ENCODE measurements at places on chromosomes 5 and 9.

- DNase-seq, result no peak
Observed at GRCh38 chr9:77750981-77751340, 102.8 kb upstream of the GNA14 start.

DNA sequence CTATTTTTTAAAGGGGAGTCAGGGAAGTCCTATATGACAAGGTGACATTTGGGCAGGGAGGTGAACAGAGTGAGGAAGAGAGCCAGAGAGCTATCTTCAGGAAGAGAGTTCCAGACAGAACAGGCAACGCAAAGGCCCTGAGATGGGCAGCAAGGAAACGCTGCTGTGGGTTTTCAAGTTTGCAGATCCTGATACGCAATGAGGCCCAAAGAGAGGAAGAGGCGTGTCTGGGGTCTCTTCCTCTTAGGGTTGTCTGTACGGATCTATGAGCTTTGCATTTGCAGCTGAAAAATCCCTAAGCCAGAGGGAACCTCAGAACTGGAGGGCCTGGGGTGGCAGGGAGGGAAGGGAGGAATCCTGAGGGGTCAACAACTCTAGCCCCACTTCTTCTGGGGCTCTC, 13.6 kb downstream of the FAT2 start:
- no peak for DNase-seq

- DNase-seq, result no peak
Observed at GRCh38 chr5:72812488-72812887, 4.0 kb upstream of the TNPO1 start.

DNA sequence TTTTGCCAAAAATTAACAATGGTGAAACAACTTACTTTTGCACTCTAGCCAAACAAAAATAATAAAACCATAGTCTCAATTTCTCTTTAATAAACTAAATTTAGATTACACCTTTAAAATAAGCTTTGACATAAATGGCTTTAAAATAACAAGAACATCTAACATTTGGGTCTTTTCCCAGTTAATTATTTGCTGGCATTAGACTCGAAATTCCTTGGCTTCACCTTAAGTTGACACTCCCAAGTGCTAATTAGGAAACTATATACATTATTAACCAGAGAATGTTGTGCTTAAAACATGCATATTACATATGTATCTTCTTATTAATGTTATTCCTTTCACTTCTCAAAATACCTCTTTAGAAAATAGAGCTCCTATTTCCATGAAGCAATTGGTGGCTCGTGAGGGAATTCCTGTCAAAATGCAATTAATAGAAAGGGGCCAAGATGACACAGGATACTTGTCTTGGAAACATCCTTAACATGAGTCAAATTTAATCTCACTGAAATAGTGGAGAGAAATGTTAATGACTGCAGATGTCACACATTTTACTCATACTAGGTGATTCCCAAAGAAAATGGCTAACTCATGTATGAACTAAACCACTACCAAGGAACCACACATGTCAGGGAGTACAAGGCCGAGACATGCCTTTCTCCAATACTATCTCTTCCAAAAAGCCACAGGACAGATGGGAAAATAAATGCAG, 932.9 kb upstream of the DMAC1 start:
- DNase-seq, result no peak

DNA sequence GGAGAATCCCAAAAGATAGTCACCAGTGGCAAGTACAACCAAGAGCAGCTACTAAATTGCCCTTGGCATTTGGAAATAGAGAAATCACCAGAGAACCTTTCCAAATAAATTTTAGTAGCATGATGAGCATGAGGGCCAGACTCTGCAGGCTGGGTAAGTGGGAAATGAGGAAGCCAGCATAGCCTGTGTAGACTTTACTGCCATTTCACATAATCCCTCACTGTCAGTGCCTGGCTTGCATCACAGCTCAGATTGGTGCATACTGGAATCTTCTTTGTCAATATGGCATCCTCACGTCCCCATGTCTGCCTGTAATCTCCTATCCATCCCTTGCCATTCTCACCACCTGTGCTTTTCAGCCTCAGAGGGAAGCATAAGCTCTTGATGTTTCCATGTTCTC, 14.5 kb downstream of the GRAMD2B start:
- no peak for DNase-seq

- no peak for DNase-seq
Observed at GRCh38 chr5:143004361-143005145, 234.4 kb downstream of the ARHGAP26 start.

DNA sequence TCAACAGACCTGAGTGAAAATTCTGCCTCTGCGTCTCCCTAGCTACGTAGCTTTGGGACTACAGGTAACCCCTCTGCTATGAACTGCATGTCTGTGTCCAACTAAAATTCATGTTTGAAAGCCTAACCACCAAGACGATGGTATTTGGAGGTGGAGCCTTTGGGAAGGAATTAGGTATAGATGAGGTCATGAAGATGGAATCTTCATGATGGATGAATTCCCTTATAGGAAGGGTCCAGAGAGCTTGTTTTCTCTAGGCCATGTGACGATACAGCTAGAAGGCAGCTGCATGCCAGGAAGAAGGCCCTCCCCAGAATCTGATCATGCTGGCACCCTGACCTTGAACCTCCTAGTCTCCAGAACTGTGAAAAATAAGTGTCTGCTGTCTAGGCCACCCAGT, 296.4 kb downstream of the SLIT3 start:
- no peak for DNase-seq

DNA sequence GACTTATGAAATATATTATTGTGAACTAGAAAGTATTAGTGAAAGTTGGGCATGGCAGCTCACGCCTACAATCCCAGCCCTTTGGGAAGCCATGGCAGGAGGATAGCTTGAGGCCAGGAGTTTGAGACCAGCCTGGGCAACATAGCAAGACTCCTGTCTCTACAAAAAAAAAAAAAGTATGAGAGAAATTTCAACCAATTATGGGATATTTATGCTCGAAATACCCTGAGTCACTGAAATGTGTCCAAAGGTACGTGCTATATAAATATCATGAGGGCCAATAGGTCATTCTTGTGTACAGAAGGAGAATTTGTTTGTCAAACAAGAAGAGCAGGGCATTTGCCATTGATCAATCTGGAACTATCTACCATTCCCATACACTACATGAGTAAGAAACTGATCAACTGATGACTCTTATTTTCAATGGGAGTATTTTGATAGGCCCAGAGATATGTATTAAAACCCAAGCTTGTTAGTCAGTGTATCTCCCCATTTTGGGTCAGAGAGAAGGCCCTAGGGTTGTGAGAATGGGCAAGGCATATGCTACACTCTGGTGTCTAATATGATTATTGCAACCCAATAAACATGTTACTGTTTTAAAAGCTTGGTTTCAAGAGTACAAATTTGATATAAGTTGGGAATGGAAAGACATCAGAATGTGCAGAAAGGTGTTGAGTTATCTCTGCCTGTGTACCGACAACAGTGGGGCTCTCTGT, 21.7 kb upstream of the HOMER1 start:
- DNase-seq, result no peak

Measured in ecto neural progenitor cell (in vitro differentiated cells).